ENCODE measurements at places on chromosomes 1 and 21.

GRCh38 chr1:211935448-211935970 is 99.8 kb downstream of the INTS7 start:
- no peak for DNase-seq

DNA sequence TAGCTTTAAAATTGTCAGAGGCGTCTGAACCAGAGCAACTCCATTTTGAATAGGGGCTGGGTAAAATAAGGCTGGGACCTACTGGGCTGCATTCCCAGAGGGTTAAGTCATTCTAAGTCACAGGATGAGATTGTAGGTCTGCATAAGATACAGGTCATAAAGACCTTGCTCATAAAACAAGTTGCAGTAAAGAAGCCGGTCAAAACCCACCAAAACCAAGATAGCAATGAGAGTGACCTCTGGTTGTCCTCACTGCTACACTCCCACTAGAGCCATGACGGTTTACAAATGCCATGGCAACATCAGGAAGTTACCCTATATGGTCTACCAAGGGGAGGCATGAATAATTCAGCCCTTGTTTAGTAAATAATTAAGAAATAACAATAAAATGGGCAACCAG is 143.6 kb downstream of the GABPA start:
- no peak for DNase-seq

- DNase-seq, result no peak
Observed at GRCh38 chr1:51859735-51860134, 18.8 kb downstream of the NRDC start.

DNA sequence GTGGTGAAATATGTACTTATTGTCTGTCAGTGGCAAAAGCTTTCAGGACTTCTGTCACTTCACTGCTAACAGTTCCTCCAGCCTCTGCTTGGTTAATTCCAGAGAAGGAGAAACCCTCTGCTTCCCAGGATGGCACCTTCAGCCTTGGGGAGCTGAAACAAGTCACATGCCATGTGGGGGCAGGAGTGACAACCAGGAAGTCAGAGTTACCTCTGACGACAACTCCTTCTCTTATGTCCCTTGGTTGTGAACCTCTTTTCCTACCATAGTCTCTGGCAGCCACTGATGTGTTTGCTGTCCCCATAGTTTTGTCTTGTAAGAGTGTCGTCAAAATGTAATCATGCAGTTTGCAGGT is 53.6 kb downstream of the FCRL5 start:
- DNase-seq, result no peak

GRCh38 chr1:157776971-157777391 is at the start of gene FCRL2:
FCRL2 (minus strand) TSS chr1:157777132; CDS start chr1:157777073, 59 bp downstream.
- DNase-seq, result no peak

GRCh38 chr1:154400381-154400801 is 4.8 kb upstream of the IL6R start:
- no peak for DNase-seq

DNA sequence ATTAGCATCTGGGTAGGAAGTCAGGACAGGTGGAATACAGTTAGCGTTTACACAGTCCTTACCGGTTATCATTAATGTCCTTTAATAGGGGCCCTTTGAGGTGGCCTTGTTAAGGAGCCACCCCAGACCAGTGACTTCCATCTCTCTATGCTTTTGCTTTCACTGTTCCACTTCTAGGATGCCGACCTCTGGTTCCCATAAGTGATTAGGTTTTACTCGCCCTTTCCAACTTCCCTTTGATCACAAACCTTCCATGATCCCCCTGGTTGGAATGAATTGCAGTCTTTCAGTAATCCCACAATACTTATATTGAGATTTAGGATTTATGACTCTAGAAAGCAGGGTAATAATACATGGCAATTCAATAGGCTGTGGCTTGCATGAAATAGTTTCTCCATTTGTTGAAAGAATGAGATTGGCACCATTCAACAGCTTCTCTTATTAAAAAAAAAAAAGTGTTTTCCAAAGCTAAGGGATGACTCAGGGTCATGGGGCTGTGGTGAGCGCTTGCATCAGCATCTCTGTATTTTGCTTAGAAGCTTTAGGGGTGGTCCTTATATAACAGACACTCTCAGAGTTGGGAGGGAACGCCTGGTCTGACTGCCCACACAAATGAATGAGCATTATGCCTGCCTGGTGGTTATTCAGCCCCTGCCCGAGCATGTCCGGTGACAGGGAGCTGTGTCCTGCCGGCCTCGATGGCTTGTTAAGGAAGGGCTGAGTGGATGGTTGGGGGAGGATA is 110.5 kb downstream of the CNIH3 start:
- DNase-seq, result no peak

- DNase-seq, result no peak
Observed at GRCh38 chr1:16922466-16922865, 735 bp downstream of the CROCC start.

- no peak for DNase-seq
Observed at GRCh38 chr1:190205713-190206112, 272.0 kb downstream of the BRINP3 start.

GRCh38 chr1:165633614-165634013 is 2.6 kb downstream of the MGST3 start:
- no peak for DNase-seq

DNA sequence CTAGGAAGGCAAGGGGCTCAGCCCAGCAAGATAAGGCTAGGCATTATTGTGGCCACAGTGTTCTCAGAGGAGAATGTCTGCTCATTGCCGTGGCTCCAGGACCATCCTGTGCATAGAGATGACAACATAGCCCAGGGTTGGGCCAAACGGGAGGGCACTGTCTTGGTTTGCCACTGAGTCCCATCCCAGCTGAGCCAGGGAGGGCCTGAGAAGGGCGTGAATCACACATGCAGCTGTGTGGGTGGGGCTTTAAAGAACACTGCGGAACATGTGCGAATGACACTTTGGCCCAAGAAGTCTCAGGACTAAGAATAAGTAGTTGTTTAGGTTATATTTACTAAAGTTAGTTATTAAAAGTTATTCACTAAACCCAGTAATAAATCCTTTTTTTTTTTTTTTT is 18.5 kb downstream of the CHAF1B start:
- no peak for DNase-seq

GRCh38 chr1:1778663-1779319 is 521 bp upstream of the NADK start:
- peak; percentile 58 for DNase-seq

- peak; percentile 56 for DNase-seq
Observed at GRCh38 chr1:14713077-14713476, 114.6 kb downstream of the KAZN start.

DNA sequence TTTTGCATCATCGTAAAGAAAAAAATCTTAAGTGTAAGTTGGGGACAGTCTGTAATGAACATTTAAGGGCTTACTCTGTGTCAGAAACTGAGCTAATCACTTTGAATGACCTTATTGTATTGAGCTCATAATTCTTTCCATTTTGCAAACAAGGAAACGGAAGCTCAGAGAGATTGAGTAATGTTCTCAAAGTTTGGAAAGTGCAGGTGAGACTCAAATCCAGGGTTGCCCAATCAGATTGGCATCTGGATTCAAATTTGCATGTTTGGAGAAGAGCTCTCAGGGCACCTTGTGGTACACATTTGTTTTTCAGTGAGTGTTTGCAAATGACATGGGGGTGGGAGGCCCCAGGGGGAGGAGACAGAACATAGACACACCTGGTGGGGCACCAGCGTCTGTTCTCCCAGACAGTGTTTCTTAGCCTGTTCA is 8.0 kb downstream of the ALPL start:
- DNase-seq, result no peak

GRCh38 chr1:177586429-177586828 is 383.4 kb downstream of the SEC16B start:
- DNase-seq, result no peak

DNA sequence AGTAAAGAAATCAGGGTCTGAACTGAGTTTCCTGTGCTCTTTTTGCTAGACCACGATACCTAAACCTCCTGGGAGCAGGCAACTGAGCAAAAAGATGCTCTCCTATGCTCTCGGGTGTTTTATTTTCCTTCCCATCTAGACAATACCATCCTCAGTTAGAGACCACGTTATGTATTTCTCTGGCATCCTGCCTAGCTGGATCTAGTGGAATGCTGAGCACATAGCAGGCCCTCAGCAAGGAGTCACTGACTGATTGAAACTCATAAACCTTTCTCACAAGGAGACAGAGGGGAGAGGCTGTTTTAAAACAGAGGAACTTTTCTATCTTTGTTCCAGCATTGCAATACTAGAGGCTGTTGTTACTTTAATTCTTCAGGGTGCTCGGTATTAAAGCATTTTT is 168.0 kb downstream of the CYYR1 start:
- DNase-seq, result no peak

DNA sequence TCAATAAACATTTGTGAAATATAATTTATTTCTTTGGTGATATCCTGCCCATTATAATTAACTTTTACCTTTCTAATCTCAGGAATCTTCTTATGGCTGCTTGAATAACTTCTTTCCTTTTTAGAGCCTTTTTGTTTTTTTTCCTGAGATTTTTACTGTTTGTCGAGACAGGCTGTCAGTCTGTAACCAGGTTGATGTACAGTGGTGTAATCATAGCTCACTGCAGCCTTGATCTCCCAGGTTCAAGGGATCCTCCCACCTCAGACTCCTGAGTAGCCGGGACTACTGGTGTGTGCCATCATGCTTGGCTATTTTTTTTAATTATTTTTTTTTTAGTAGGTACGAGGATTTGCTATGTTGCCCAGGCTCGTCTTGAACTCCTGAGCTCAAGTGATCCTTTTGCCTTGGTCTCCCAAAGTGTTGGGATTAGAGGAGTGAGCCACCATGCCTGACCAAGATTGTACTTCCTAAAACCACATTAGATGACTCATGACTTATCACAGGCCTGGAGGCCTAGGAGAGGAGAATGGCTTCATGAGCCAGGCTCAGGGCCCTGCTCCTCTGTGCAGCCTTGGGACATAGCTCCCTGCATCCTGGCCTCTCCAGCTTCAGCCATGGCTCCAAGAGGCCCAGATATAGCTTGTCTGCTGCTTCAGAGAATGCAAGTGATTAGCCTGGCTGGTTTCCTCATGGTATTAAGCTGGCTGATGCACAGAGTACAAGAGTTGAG is 48.6 kb downstream of the CTH start:
- DNase-seq, result no peak

Data from DMS79 treated with DMSO at 0.1 percent for 48 hours (cell line).